Coronary artery (tissue), 2 donors: ENCODE measurements at places on chromosomes 13 and 19.

DNA sequence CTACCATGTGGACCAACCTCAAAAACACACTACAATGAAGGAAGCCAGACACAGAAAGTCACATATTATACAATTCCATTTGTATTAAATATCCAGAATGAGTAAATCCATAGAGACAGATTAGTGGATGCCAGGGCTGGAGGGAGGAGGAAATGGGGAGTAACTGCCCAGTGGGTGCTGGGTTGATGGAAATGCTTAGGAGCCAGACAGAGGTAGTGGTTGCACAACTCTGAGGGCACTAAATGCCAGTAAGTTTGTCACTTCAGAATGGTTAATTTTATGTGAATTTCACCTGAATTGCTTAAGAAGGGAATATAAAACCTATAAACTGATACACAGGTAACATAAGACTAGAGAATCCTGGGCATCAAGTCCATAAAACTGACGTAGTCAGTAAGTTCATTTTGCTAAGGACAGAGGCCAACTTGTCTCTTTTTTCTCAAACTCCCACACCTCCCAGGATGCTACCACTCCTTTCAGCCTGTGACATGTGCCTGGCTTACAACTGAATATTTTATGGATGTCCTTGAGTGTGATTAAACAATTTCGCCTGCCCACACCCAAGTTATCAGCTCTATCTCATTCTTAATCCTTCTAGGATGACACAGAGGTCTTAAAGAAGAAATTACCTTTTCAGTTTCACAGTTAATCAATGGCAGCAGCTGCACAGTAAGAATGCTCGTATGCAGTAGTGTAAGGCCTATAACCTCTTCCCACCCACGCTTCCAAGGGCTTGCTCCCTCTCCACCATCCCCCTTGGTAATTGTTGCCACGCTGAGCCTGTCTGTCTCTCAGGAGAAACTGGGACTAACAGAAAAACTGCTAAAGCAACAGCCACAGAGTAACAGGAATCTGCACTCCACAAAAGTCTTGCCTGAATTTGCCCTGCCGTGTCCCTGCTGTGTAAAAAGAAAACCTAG lies 5.9 kb upstream of the MLNR start:
- DNase-seq = no peak

DNA sequence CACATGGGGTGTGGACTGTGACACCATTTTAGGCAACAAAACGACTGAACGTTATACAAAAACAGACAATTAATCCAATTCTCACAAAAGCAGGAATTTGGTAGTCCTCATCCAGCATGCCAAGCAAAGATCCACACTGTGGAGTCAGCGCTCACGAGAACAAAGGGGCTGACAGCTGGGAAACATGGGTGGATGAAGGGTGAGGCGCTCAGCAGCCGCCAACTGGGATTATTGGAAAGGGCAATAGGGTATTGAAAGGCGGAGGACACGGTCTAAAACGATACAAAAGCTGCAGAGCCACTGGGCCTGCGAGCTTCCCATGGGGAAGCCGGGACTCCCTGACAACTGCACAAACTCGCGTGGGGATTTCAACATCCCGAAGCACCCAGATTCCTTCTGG lies 4.7 kb upstream of the ZNF813 start:
- DNase-seq = no peak

DNA sequence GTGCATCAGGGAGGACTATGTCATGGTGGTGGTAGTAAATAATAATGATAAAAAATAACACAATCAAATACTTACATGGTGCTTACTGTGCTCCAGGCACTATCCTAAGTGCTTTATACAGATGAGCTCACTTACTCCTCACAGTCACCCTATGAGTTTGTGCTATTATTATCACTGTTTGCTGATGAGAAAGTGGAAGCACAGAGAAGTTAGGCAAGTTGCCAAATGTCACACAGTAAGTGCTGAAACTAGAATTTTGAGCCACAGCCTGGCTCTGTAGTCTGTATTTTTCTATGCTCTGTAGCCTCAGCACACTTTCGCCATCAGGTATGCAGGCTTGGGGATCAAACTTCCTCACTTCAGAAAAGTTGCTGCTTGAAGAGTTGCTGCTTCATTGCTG lies 46.6 kb downstream of the HTR2A start:
- DNase-seq = no peak

GRCh38 chr13:45472171-45472705 lies 7.5 kb downstream of the COG3 start:
- DNase-seq = no peak

GRCh38 chr13:111554539-111555267 lies 234.3 kb downstream of the TEX29 start:
- DNase-seq = peak; percentile 57

GRCh38 chr13:40618581-40619478 lies 47.6 kb downstream of the FOXO1 start:
- DNase-seq = no peak

DNA sequence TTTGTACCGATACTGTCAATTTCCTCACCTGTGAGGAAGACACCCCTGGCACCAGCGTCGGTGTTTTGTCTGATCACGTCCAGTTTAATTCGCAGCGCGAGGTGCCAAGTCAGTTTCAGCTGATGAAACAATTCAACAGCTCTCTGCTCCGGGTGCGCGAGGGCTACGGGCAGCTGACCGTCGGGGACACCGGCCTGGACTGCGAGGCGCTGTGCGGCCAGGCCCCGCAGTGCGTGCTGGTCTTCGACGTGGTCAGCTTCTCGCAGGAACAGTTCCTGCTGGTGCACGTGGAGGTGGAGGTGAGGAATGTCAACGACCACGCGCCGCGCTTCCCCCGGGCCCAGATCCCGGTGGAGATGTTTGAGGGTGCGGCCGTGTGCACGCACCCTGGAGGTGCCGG lies 171.5 kb downstream of the OLFM4 start:
- no peak for DNase-seq

GRCh38 chr13:105655046-105655445 lies 880.4 kb downstream of the EFNB2 start:
- DNase-seq = no peak

GRCh38 chr13:40207001-40207478 lies 459.4 kb downstream of the FOXO1 start:
- DNase-seq = no peak

- peak; percentile 88 for DNase-seq
These were observed 1.5 kb downstream of the SBNO2 start for GRCh38 chr19:1172353-1173158.

GRCh38 chr19:47512183-47512947 lies 2.5 kb downstream of the NAPA start:
- DNase-seq = no peak

- DNase-seq = peak; percentile 50
These were observed 12.4 kb upstream of the PROZ start for GRCh38 chr13:113145911-113146598.

DNA sequence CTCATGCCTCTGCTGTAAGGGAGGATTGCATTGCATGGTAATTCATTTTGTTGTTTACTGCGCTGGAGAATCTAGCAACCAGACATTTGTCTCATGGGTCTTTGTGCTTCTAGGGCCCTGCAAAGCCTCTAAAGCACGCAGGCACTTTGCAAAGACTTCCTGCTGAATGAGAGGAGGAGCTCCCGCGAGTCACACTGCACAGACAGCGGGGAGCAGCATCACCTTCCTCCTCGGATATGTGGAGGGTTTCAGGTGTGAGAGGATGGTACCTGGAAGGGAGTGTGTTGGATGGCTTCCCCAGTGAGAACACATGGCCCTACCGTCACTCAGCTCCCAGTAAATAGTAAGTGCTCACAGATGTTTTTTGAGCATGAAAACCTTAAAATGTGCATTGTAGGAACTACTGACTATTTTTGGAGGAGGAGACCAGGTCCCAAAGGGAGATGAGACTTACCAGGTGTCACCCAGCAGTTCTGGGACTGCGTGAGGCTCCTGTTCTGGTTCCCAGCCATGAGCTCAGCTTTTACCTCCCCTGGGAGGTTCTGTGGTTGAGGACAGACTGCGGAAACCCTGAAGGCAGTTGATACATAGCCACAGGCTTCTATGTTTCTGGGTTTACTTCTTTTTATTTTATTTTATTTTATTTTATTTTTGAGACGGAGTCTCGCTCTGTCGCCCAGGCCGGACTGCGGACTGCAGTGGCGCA lies 278.0 kb downstream of the FGF9 start:
- no peak for DNase-seq

DNA sequence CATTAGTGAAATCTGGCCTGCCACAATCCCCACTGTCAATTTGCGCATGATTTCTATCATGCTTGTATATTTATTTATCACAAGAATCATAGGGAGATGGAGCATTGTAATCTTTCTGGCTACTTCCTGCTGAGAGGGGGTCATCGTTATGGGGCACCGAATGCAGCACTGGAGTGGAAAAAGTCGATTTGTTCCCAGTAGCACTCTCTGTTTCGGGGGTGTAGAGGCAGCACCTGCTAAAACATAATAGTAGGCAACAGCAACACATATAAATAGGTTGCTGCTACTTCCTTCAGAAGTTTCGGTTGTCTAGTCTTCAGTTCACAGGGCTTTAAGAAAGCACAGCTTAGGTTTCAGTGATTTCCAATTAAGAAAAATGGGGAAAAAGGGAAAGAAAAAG lies 23.4 kb upstream of the CEACAM21 start:
- no peak for DNase-seq

GRCh38 chr19:20776083-20777076 lies at the start of gene ZNF66:
Gene ZNF66, plus strand, starts transcription at chr19:20776304. Its CDS starts 144 bp downstream, at chr19:20776448.
- DNase-seq = peak; percentile 96

GRCh38 chr13:73417012-73417615 lies 358.3 kb downstream of the KLF5 start:
- DNase-seq = no peak

GRCh38 chr13:28750187-28751045 lies 31.6 kb upstream of the SLC46A3 start:
- DNase-seq = no peak

DNA sequence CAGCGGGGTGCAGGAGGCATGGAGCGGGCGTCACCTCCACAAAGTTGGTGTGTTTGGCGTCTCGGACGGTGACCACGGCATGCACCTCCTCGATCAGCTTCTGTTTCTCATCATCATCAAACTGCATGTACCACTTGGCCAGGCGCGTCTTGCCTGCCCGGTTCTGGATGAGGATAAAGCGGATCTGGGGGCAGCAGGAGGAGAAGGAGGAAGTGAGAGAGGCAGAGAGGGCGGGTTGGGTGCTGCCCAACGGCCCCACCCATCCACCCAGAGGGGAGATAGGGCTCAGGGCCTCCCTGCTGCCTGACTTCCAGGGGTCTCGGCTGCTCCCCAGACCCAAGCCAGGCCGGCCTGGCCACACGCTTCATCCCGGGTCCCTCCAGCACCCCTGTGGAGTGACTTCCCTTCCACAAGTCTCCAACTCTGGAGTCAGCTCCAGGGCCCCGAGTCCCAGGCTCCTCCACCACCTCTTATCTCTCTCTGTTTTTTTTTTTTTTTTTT lies 4.6 kb downstream of the AP2S1 start:
- DNase-seq = no peak
